Naive thymus-derived CD8-positive, alpha-beta T cell (primary cell): ENCODE measurements at places on chromosomes 6 and 20.

- H3K4me3 ChIP-seq: peak overlapping the region; percentile 77
- peak overlapping the region; percentile 99 for H3K27ac ChIP-seq
- peaks cover 98% of the 10 kb centered on the region for H3K4me1 ChIP-seq
- H3K27me3 ChIP-seq: no peaks in the 10 kb centered on the region
- H3K36me3 ChIP-seq: peaks cover 27% of the 10 kb centered on the region
- DNase-seq: no peak
These were observed 21.9 kb upstream of the TAF8 start for GRCh38 chr6:42028234-42029061.

DNA sequence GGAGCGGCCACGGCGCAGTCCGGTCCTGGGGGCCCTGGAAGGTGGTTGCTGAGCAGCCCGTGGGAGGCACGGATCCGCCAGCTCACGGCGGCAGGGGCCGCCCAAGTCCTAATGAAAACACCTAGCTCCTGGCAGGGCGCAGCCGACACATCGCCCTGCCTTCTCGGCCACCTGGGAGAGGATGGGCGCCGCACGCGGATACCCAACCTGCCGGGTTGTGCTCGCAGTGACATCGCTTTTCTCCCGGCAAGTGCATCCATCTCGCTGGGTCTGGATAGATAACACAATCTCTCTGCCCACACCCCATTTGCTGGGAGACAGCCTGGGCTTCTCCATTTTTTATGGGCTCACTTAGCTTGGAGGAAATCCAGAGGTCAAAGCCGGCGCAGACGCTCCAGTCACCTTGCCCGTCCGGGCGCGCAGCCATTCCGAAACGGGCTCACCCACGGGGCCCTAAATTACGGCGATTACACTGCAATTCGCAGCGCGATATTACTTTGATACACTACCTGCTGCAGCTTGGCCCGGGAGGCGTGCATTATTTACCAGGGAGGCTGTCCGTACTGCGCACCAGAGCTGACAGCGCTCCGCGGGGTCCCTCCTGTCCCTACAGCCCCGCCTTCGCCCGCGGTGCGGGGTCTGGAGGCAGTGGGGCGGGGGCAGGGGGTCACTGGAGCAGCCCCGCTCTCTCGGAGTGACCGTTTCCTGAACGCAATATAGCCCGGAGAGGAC is 36.2 kb upstream of the CCDC167 start:
- H3K4me3 ChIP-seq: peak overlapping the region; percentile 91
- H3K27me3 ChIP-seq: peaks cover 4% of the 10 kb centered on the region
- DNase-seq: no peak
- peak overlapping the region; percentile 20 for H3K27ac ChIP-seq

DNA sequence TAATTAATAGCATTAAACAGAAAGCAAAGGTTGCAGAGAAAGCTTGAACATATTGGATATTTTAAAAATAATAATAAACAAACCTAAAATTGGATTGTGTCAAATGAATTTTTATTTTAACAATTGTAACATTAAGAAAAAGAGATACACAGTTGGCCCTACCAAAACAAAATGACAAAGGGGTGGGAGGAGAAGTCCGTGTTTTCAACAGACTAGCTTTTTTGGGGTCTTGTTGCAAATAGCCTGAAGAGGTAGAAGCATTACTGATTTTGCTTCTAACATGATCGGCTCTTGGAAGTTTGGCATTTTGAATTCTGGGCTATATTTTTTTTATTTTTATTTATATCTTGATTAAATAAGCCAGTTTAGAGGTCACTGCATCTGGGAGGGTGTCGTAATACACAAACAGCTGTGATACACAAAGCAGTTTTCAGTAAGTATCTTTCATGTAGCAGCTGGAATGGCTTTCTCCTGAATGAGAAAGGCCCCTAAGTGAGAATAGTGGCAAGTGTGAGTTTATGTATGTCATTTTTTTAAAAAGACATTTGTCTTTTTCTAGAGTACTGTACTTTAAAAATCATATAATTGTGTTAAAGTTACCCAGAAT is 85.5 kb upstream of the ZNF217 start:
- no peak for DNase-seq
- no peaks in the 10 kb centered on the region for H3K27me3 ChIP-seq
- H3K4me1 ChIP-seq: peaks cover 29% of the 10 kb centered on the region
- H3K27ac ChIP-seq: peak overlapping the region; percentile 90

DNA sequence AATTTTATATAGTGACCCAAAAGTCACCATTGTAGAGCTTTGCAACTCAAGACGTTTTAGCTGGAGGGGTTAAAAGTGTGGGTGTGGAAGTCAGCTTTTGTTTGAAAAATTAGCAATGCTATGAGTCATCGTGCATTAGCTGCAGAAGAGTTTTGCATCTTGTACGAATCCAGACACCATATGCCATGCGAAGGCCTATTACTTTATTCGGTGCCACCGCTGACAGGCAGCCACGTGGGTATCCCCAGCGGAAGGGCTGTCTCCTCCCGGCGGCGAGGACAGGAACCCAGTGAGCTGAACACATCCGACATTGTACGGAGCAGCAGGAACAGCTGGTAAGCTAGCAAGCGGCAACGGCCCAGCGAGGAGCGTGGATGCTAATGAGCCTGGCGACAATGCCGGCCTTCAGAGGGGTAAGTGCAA is 84.4 kb downstream of the INSM1 start:
- no peaks in the 10 kb centered on the region for H3K36me3 ChIP-seq
- no peak for DNase-seq
- H3K4me1 ChIP-seq: peaks cover 24% of the 10 kb centered on the region
- peak overlapping the region; percentile 77 for H3K27ac ChIP-seq
- H3K27me3 ChIP-seq: no peaks in the 10 kb centered on the region

DNA sequence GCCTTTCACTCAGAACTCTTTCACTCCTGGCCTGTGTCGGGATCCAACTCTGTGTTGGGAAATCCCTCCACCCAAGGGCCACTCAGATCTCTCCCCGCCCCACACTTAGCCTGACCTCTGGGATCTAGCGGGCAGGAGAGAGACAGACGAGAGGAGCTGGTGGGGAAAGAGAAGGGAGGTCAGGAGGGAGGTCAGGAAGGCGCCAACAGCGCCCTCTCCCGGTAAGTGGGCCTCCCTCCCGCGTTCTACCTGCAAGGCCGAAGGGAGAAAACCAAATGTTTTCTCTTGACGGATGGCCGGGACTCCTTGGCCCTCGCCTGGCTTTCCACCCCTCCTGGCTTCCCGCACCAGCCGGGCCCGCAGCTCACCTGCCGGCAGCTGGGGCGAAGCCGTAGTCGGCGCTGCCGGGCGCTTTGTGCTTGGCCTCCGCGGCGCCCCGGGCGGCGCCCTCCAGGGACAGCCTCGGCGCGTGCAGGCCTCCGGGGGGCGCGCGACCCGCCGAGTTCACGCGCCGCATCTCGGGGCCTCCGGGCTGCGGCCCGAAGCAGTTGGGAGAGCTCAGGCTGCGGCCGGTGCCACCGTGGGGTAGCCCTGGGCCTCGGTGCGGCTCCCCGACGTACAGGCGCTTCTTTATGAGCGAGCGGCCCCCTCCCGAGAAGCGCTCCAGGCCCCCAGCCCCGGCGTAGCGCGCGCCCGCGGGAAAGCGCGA is 38.2 kb downstream of the C6orf132 start:
- peaks cover 10% of the 10 kb centered on the region for H3K4me1 ChIP-seq
- H3K27ac ChIP-seq: peak overlapping the region; percentile 75
- DNase-seq: peak; percentile 46
- H3K36me3 ChIP-seq: no peaks in the 10 kb centered on the region
- H3K4me3 ChIP-seq: peak overlapping the region; percentile 80
- H3K27me3 ChIP-seq: no peaks in the 10 kb centered on the region

GRCh38 chr20:15045246-15045645 is 707.8 kb upstream of the FLRT3 start:
- DNase-seq: no peak
- H3K27ac ChIP-seq: no peak overlapping the region
- H3K4me3 ChIP-seq: no peak overlapping the region
- no peaks in the 10 kb centered on the region for H3K36me3 ChIP-seq

- peak; percentile 18 for DNase-seq
- peaks cover 67% of the 10 kb centered on the region for H3K27me3 ChIP-seq
- H3K4me1 ChIP-seq: peaks cover 4% of the 10 kb centered on the region
- no peak overlapping the region for H3K27ac ChIP-seq
- H3K4me3 ChIP-seq: no peak overlapping the region
These were observed 674 bp downstream of the NRSN1 start for GRCh38 chr6:24126586-24127192.

GRCh38 chr6:34514593-34515472 is 41.3 kb downstream of the SPDEF start:
- H3K27me3 ChIP-seq: peaks cover 7% of the 10 kb centered on the region
- H3K36me3 ChIP-seq: peaks cover 4% of the 10 kb centered on the region
- no peak for DNase-seq
- no peak overlapping the region for H3K27ac ChIP-seq
- H3K4me3 ChIP-seq: no peak overlapping the region

GRCh38 chr20:2840967-2841531 is 504 bp downstream of the VPS16 start:
- H3K27me3 ChIP-seq: no peaks in the 10 kb centered on the region
- no peak for DNase-seq
- peak overlapping the region; percentile 79 for H3K4me3 ChIP-seq
- no peaks in the 10 kb centered on the region for H3K36me3 ChIP-seq

DNA sequence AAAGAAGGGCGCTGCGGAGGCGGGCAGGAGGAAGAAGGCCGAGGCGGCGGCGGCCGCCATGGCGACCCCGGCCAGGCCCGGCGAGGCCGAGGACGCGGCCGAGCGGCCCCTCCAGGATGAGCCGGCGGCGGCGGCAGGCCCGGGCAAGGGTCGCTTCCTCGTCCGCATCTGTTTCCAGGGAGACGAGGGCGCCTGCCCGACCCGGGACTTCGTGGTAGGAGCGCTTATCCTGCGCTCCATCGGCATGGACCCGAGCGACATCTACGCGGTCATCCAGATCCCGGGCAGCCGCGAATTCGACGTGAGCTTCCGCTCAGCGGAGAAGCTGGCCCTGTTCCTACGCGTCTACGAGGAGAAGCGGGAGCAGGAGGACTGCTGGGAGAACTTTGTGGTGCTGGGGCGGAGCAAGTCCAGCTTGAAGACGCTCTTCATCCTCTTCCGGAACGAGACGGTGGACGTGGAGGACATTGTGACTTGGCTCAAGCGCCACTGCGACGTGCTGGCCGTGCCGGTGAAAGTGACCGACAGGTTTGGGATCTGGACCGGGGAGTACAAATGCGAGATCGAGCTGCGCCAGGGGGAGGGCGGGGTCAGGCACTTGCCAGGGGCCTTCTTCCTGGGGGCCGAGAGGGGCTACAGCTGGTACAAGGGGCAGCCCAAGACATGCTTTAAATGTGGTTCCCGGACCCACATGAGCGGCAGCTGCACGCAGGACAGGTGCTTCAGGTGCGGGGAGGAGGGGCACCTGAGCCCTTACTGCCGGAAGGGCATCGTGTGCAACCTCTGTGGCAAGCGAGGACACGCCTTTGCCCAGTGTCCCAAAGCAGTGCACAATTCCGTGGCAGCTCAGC is 780 bp downstream of the ZCCHC3 start:
- H3K27me3 ChIP-seq: no peaks in the 10 kb centered on the region
- peaks cover 41% of the 10 kb centered on the region for H3K4me1 ChIP-seq
- peak overlapping the region; percentile 96 for H3K27ac ChIP-seq
- peak; percentile 35 for DNase-seq

DNA sequence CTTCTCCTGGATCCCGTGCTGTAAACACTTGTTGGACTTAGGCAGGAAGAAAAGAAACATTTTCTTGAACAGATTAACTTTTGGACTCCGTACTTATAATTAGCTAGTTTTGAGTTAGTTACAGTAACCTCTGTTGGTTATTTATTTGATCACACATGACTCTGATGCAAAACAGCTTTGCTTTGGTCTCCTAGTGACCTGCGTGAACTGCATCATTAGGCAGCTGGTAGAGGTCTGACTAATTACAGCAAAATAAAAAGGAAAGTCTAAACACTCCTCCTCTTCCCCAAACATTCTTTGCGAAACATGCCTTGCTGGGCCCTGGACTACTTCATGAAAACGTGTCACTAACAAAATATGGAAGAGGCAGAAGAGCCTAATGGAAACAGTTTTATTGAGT is 61.1 kb upstream of the ZFP64 start:
- no peak for DNase-seq
- no peak overlapping the region for H3K4me3 ChIP-seq
- peaks cover 5% of the 10 kb centered on the region for H3K27me3 ChIP-seq
- peaks cover 3% of the 10 kb centered on the region for H3K36me3 ChIP-seq
- no peaks in the 10 kb centered on the region for H3K4me1 ChIP-seq

DNA sequence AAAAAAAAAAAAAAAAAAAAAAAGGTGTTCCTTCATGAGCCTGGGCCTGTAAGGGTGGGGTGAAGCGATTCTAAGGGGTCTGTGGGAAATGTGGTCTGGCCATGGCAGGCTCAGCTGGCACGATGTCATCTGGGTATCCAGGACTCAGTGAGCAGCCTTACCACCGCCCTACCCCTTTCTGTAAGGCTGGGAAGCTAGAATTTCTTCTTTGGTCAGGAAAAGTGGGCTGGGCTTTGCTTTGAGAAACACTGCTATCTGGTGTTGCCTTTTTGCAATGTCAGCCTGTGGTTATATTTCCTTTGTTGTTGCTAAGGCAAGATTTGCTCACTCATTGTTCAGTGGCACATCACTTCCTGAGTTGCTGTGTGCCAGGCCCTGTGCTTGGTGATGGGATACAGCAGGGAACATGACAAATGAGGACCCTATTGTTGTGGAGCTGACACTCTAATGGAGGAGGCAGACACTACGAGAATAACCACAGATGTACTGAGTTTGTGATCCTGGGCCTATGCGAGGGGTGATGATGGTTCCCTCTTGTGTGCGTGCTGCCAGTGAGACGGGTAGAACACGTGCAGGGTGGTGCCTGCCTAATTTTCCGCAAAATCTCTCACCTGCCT is 45.9 kb upstream of the ZNFX1 start:
- H3K4me1 ChIP-seq: peaks cover 12% of the 10 kb centered on the region
- peaks cover 19% of the 10 kb centered on the region for H3K27me3 ChIP-seq
- no peak overlapping the region for H3K4me3 ChIP-seq
- H3K36me3 ChIP-seq: no peaks in the 10 kb centered on the region

DNA sequence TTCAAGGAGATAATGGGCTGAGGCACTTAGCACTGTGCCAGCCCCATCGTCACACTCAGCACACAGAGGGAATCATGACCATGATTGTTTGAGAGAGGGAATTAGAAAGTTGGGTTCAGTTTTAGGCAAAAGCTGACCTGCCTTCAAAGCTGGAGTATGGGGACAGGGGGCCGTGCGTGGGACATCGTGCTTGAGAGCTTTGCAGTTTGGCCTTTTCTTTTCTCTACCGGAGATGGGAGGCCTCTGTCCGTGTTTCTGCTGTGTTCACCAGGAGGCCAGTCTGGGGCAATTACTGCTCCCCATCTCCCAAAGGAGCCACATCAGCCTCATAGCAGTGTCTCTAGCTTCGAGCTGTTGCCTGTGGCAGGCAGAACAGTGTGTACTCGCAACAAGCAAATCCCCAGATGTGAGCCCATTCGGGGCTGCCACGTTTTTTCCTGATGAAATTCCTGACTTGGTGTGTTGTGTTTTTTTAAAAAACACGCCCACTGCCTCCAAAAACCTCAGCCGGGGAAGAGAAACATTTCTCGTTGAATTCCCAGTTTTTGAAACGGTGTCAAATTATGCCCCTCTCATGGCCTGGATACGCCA is 20.2 kb downstream of the EYA2 start:
- H3K27me3 ChIP-seq: peaks cover 8% of the 10 kb centered on the region
- H3K36me3 ChIP-seq: no peaks in the 10 kb centered on the region
- no peak overlapping the region for H3K27ac ChIP-seq
- no peaks in the 10 kb centered on the region for H3K4me1 ChIP-seq
- no peak for DNase-seq
- H3K4me3 ChIP-seq: no peak overlapping the region
